ENCODE measurements at places on chromosomes 7 and 10. TPM values are rescaled to one million over a fixed set of nuclear protein-coding genes. Genes with fewer than 3 reads are reported as not detected.

The GBX1 gene
- total RNA-seq = not detected

DNA sequence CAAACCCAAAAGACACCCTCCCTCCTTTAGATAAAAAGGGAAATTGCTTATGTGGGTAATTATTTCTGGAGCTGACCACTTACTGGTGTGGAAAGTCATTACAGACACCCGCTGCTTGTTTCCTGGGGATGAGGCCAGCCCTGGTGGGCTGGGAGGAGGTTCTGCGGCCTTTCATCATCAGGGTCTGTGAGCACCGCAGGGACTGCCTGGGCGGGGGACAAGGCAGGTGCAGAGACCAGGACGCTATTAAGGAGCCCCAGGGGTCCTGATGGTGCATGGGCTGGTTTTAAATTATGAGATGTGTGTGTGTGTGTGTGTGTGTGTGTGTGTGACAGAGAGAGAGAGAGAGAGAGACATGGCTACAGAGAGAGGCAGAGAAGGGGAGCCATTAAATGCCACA, 171.2 kb downstream of the DNAJB6 start:
- no peak for DNase-seq
- H3K27ac ChIP-seq = no peak overlapping the region
- H3K4me3 ChIP-seq = no peak overlapping the region

DNA sequence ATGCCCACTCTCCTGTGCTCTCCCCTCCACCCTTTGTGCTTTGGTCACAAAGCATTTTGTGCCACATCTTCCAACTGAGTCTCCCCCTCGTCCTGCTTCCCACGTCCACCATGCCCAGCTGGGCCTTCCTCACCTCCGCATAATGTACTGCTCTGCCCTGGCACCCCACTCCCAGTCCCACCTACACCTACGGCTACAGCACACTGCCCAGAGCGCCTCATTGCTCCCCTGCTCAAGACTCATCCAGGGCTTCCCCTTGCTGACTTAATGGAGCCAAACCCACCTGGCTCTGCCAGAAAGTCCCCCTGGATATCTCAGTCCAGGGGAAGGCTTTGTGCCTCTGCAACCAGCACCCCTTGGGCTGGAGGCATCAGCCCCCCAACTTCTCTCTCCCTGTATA, 299.2 kb upstream of the ZMIZ1 start:
- no peak overlapping the region for H3K27ac ChIP-seq
- no peak overlapping the region for H3K4me3 ChIP-seq
- no peaks in the 10 kb centered on the region for H3K27me3 ChIP-seq

The SEMA3D gene
- not detected for total RNA-seq

GRCh38 chr10:606762-607544, 82.5 kb downstream of the DIP2C start:
- no peak overlapping the region for H3K4me3 ChIP-seq
- H3K36me3 ChIP-seq = no peaks in the 10 kb centered on the region
- no peak for DNase-seq
- no peaks in the 10 kb centered on the region for H3K4me1 ChIP-seq

- no peaks in the 10 kb centered on the region for H3K36me3 ChIP-seq
- H3K4me1 ChIP-seq = no peaks in the 10 kb centered on the region
- no peak overlapping the region for H3K4me3 ChIP-seq
- DNase-seq = no peak
- no peak overlapping the region for H3K27ac ChIP-seq
These were observed 428.4 kb upstream of the TEX47 start for GRCh38 chr7:89223900-89224395.

DNA sequence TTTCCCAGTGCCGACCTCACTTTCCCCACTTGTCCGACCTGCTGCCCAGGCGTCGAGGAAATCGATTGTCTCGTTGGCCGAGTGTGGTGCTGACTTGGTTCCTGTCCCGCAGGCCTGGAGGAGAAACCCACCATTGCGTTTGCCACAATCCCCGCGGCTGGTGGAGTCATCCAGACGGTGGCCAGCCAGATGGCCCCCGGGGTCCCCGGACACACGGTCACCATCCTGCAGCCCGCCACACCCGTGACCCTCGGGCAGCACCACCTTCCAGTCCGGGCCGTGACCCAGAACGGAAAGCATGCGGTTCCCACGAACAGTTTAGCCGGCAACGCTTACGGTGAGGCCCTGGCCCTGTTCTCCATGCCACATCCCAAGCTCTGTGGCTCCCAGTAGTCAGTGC, 14.5 kb upstream of the AP5Z1 start:
- no peaks in the 10 kb centered on the region for H3K4me1 ChIP-seq
- no peaks in the 10 kb centered on the region for H3K27me3 ChIP-seq
- peaks cover 9% of the 10 kb centered on the region for H3K36me3 ChIP-seq
- no peak for DNase-seq
- no peak overlapping the region for H3K27ac ChIP-seq

DNA sequence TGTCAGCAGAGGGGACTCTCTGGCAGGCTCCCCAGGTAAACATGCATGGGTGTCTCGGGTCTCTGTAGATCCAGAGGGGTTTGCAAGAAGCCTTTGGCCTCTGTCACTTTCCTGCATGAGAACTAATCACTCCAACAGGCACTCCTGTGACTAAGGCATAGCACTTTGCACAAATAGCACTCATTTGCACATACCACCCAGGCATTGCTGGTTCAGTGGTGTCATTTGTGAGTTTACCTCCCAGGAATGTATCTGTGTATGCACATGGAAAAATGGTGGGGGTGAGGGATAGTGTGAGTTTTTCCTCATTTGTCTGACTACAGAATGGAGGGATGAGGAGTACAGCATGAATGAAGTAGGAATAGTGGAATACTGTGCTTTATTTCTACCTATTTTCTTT, 39.5 kb downstream of the CNNM1 start:
- H3K4me3 ChIP-seq = no peak overlapping the region
- no peaks in the 10 kb centered on the region for H3K27me3 ChIP-seq
- H3K36me3 ChIP-seq = no peaks in the 10 kb centered on the region
- no peaks in the 10 kb centered on the region for H3K4me1 ChIP-seq
- no peak overlapping the region for H3K27ac ChIP-seq

DNA sequence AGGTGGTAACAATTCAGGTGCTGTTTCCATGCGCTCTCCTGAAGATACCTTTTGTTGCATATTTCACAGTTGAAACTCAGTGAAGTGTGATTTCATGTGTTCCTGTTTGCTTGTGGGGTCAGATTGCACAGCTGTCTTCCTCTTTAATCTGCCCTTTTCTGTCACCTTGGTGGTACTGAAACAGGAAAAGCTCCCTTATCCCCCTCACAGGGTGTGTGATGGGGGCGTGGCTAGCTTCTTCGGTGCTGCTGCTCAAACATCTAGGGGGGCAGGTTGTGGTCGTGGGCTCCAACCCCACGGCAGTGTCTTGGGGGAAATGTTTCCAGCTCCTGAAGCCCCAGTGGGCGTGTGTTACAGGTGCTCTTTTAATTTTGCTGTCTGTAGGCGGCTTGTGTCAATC, 107.4 kb upstream of the KLF14 start:
- no peak for DNase-seq
- H3K27ac ChIP-seq = no peak overlapping the region
- H3K36me3 ChIP-seq = no peaks in the 10 kb centered on the region
- H3K4me1 ChIP-seq = no peaks in the 10 kb centered on the region

- no peaks in the 10 kb centered on the region for H3K27me3 ChIP-seq
- no peak overlapping the region for H3K4me3 ChIP-seq
- no peak overlapping the region for H3K27ac ChIP-seq
- H3K36me3 ChIP-seq = peaks cover 4% of the 10 kb centered on the region
- no peaks in the 10 kb centered on the region for H3K4me1 ChIP-seq
- DNase-seq = no peak
These were observed 73.2 kb downstream of the POT1 start for GRCh38 chr7:124856299-124856888.
